Stimulated activated CD4-positive, alpha-beta T cell treated with anti-CD3 and anti-CD28 coated beads, Interleukin-15, amount 100 ng/mL, for 24 hours (primary cell): ENCODE measurements at places on chromosomes 13 and 19.
A peak's percentile ranks its signal among the peaks of the same experiment; 100 is the strongest.

DNA sequence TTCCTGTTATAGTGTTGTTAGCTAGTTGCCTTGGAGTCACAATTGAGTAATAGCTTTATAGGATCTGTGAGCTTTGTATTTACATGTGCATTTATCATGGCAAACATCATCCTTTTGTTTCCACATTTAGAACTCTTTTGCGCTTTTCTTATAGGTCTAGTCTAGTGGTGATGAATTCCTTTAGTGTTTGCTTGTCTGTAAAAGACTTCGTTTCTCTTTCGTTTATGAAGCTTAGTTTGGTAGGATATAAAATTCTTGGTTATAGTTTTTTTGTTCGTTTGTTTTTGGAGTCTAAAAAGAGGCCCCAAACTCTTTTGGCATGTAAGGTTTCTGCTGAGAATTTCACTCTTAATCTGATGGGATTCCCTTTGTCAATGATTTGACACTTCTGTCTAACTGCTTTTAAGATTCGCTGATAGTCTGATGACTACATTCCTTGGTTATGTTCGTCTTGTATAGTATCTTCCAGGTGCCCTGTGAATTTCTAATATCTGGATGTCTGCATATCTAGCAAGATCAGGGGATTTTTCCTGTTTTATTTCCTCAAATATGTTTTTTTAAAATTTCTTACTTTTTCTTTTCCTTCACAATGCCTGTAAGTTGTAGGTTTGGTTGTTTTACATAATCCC lies 20.2 kb downstream of the DNAJC3 start:
- DNase-seq = no peak

DNA sequence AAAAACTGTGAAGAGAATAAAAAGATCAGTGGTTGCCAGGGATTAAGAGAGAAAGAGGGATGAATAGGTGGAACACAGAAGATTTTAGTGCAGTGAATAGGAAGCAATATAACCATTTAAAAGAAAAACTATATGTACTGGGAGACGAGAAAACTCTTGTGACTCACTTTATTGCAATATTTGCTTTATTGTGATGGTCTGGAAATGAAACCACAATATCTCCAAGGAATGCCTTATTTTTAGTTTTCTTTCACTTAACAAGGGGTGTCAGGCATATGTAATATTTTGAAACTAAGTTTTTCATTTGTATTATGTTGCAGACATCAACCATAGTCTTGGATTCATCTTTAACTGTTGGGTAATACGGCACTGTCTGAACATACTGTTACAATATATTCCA lies 1308.2 kb downstream of the PCDH9 start:
- no peak for DNase-seq

- peak; percentile 69 for DNase-seq
These were observed at the start of gene B3GNT8 for GRCh38 chr19:41426952-41427646. Gene B3GNT8, minus strand, starts transcription at chr19:41427374. Its CDS starts 596 bp downstream, at chr19:41426778.

DNA sequence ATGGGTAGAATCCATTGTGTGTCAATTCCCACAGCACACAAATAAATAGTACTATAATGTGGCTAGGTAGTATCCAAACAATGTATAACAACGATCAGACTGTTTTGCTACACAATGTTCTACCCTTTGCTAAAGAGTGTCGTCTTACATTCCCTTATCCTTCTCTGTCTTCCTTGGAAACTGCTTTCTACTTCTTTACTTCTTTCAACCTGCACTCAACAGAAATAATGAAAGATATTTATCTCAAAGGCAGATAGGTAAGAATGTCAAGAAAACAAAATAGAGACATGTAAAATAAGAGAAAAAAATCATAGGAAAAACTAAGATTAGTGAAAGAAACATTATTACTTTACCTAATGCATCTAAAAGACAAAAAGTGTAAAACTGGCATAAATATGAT lies 814.7 kb downstream of the PCDH9 start:
- no peak for DNase-seq

GRCh38 chr19:44303976-44304568 lies 753 bp downstream of the ZNF235 start:
- DNase-seq = peak; percentile 7

DNA sequence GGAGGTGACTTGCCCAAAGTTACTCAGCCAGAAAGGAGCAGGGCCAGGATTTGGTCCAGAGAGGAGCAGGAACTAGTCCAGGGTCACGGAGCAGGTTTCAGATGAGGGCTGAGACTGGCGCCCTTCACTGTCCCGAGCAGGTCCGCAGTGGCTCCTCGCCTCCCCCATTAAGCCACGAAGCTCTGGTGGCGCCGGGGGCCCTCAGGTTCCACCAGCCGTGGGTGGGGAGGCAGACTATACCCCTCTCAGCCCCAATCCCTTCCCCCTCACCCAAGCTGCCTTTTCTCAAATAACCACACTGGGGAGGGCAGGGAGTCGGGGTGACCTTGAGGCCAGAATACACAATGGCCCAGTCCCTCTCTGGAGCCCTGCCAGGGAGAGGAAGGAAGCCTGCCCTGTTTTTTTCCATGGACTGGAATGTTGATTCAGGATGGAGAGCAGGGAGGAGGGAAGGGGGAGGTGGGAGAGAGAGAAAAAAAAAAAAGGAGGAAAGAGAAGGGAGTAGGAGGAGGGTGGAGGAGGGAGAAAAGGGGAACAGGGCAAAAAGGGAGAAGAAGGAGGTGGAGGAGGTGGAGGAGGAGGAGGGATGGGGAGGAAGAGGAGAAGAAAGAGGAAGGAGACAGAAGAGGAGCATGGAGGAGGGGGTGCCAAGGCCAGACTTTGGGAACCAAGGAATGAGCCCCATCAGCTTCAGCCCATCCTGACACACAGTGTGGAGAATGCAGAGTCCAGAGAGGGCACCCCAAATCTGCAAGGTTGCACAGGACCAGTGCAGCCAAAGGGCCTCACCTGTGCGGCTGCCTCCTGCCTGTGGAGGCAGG lies 19.7 kb downstream of the CEACAM16 start:
- DNase-seq = no peak

DNA sequence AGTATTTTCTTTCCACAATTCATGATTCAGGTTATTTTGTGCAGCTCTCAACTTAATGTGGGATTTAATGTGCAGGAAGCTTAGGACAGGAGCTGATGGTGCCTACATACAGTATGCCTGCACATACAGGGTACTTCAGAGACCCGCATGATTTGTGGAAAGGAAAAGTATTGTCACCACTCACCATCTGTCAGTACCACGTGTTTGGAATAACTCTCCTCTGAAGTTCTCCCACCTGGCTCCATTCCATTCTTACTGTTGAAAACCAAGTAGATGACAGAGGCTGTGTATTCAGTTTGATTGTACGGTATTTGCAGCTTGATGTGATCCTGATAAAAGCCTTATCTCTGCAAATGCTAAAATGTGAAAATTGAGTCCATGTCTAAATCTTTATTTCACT lies 85.7 kb downstream of the ZAR1L start:
- no peak for DNase-seq

DNA sequence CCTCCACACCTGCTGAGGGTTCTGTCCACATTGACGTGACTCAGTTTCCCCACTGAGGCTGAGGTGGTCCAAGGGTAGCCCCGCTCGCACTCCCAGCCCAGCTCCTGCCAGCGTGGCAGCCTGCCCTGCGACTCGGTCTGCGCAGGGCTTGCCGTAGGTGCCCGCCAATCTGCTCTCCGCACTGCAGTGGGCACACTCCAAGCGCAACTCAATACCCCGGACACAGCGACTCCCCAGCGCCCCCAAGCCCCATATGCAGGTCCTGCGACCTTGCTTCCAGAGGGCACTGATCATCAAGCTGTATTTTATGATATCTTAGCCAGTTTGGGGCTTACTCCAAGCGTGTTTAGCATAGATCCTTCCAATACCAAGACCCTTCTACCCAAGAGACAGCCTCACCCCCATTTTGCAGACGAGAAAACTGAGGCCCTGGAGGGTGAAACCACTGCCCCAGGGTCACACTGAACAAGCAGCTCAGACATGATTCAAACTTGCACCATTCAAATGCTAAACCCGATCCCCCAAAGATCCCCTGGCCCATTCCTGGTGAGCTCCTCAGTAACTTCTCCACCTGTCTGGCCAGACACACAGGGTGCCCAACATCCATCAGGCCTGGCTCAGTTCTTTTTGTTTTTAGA lies 13.5 kb downstream of the PTPRS start:
- no peak for DNase-seq

DNA sequence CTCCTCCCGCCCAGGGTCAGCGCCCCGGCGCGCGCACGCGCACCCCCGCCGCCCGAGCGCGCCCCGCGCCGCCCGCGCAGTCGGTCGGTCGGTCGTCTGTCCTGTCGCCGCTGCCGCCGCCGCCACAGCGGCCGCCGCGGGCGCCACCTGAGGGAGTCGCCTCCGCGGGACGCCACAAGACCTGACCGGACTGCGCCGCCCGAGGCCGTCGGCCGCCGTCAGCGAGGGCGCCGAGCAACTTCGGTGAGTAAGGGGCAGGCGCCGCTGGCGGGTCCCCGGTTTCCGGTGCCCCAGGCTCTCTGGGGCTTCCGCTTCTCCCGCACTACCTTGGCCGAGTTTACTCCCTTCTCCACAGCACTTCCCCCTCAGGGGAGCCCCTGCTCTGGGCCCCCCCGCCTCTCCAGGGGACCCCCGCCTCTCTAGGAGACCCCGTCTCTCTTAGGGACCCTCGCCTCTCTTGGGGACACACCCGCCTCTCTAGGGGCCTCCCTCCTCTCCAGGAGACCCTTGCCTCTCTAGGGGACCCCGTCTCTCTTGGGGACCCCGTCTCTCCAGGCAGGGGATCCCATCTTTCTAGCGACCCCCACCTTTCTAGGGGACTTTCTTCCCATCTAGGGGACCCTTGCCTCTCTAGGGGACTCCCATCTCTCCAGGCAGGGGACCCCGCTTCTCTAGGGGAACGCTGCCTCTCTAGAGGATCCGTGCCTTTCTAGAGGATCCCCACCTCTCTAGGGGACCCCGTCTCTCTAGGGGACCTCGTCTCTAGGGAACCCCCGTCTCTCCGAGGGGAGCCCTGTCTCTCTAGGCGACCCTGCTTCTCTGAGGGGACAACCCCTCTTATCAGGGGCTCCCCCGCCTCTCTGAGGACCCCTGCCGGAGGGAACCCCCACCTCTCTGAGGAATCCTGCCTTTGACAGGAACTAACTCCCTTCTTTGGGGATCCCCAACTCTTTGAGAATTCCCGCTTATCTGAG lies 19.3 kb upstream of the GATAD2A start:
- DNase-seq = peak; percentile 73

DNA sequence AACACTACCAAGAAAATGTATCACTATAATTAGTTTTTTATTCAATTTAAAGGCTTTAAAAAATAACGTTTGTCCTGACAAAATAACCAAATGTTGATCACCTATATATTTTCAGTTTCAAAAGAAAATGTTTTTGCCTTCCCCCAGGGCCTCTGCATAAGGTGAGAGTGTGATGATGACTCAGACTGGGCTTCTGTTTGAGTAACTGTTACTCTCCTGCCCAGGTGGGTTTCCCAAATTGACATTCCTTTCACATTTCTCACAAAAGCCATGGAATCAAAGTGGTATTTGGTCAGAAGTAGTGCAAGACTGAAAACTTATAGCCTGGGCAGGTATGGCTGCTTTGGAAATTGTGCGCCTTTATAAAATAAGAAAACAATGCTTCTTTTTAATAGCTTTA lies 180.6 kb downstream of the COG6 start:
- DNase-seq = no peak

DNA sequence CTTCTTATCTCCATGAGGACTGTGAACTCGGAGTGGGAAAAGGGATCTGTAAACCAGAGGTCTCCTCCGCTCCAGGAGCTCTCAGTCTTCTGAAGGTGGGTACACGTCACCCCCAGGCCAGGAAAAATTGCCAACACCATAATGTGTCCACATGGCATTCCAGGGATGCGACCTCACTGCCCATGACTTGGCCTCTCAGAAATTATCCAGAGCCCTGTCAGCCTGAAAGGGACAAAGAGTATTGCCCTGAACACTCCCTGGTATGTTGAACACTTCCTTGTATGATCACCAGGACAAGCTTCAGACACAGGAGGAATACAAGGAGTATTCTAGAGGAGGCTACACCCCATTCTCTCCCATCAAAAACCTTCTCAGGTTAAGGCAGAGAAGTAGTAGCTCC lies 81.0 kb upstream of the SLC7A1 start:
- no peak for DNase-seq

DNA sequence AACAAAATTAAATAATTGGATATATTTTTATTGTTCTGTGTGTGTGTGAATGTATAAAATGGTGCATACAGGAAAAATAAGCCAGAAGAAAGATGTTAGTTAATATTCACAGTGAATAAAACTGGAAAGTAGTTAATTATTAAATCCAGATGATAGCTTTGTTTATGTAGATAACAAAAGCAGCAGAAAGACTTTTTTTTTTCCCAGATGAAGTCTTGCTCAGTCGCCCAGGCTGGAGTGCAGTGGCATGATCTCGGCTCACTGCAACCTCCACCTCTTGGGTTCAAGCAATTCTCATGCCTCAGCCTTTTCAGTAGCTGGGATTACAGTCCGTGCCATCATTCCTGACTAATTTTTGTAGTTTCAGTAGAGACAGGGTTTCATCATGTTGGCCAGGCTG lies 140.1 kb downstream of the ZNF486 start:
- DNase-seq = no peak

- DNase-seq = no peak
These were observed 661 bp downstream of the PALM3 start for GRCh38 chr19:14061081-14061749.

DNA sequence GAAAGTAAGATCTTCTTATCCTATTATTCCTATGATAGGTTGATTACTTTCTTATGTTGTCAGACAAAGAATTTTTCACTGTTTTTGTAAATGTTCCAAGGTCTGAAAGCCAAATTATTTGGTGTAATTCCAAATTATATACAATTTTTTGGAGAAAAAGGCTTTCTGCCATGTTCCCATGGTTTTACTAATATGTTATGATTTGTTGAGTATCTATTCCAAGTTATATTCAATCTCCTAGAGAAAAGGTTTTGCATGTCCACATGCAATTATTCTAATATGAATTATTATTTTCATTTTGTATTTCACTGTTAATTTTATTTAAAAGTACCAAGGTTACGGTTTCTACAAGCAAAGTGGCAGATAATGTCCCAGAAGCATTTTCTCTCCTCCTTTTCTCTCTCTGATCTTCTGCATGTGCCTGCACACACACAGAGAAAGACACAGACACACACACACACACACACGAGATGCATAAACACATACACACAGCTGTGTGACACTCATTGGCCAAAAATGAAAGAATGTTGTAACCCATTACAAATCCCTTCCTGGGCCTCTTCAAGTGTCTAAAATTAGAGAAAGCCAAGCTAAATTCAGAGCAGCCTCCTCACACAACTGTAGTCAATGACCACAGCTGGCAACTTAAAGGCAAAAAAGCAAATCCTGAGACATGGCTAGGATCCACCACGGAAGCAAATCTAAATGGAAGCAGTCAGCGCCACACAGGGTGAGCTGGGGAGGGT lies 621.0 kb downstream of the EFNB2 start:
- no peak for DNase-seq

DNA sequence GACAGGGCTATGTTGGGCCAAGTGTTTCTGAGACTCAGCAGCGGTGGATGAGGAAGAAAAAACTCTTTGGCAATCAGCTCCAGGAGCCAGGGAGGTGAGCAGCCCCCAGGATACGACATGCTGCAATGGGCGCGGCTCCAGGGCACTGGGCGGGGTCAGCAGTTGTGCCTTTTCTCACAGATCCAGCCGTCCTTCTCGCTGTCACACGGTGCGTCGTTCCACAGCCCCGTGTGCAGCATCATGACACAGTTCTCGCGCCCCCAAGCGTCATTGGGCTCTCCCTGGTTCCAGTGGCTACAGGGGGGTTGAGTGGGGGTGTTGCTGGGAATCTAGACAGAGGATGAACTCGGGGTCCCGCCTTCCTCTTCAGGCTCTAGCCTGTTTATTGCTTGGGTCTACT lies 2.7 kb downstream of the CLEC4G start:
- DNase-seq = peak; percentile 17

- no peak for DNase-seq
These were observed 49.4 kb downstream of the ZAR1L start for GRCh38 chr13:32265726-32266125.

- no peak for DNase-seq
These were observed 211.1 kb upstream of the NBEA start for GRCh38 chr13:34730961-34731360.
